ENCODE measurements at places on chromosomes 5 and 9.

DNA sequence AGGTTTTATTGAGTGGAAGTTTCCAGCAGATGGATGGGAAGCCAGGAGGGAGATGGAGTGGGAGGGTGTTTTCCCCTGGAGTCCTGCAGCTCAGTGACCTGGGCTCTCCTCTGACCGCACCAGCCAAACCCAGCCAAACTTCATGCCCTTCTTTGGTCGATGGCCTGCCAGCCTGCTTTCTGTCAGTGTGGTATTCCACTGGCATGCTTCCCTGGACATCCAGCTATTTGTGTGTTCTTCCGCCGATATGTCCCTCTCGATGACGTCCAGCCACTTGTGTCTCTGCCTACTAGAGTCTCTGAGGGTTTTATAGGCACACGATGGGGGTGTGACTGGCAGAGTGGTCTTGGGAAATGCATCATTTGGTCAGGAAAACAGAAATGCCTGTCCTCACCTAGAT is 33.8 kb downstream of the GPBP1 start:
- no peak for DNase-seq

DNA sequence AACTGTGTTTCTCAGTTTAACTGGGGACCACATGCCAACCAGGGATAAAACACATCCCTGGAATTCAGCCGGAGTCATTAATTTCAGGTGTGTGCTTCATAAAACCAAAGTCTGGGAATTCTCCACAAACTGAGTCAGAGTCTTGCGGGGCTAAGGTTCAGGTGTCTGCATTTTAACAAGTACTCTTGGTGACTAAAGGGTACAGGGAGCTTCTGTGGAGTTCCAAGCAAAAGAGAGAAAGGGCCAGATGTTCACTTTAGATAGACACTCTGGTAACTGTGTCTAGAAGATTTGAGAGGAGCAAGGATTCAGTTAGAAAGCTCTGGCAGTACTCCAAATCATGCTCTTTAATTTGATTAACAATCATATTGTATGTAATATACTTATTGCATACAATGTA is 4.0 kb downstream of the NADK2 start:
- DNase-seq, result peak; percentile 96

DNA sequence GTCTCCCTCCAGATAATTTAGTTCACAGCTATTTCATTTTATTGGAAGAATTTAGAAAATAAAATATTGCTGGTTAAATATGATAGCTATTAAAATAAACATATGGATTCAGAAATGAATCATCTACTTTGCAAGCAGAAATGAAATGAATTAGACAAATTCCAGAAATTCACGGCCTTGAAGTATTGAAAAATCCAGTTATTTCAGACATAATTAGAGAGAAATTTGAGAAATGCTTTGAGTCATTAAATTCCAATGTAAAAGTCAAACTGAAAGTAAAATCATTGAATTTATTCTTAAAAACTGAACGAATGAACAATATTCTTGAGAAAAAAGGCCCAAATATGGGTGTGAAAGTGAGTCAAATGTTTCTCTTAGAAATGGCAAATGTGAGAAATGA is 632.6 kb upstream of the EDIL3 start:
- DNase-seq, result no peak

DNA sequence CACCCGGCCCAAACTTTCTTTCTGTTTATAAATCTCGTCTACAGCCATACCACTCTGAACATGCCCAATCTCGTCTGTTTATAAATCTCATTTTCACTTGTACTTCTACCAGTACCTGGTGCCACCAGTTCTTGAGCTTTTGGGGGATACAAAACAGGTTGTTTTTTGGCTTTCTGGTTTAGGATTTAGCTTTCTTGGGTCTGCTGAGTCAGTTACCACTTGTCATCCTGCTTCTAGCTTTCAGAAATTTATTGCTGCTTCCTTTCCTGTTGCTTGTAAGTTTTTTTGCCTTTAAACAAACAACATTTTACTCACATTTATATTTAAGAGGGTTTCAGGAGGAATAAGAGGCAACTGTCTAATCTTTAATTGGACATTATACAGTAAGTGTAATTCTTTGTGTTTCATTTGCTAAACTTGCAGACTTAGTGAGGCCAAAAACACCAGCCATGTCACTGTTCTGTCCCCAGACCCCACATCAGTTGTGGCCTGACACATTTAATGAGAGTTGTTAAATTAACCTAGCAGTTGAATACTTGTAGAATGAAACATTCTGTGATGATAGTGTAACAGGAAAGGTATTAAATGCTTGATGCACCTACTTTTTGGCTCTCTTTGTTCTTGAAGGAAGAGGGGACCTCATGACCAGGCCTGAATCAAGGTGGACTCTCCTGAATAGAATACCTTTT is 11.8 kb downstream of the NDFIP1 start:
- no peak for DNase-seq
